ENCODE measurements at places on chromosomes 4 and X. TPM values are rescaled to one million over a fixed set of nuclear protein-coding genes. Genes with fewer than 3 reads are reported as not detected.

The RHOH gene
- total RNA-seq: 0.26 TPM

The CXCL3 gene
- total RNA-seq: 3.3 TPM

The FAM3A gene
- 36.9 TPM for total RNA-seq

The CENPVL1 gene
- not detected for total RNA-seq

The CENPVL2 gene
- total RNA-seq: not detected

The CDX4 gene
- total RNA-seq: not detected

The MAGEA10 gene
- total RNA-seq: not detected

The HPGD gene
- 83.9 TPM for total RNA-seq

The ATP2B3 gene
- 0.10 TPM for total RNA-seq

The IQCM gene
- total RNA-seq: not detected

The MAGEB1 gene
- not detected for total RNA-seq

The SPANXD gene
- not detected for total RNA-seq

The TSPAN5 gene
- 11.9 TPM for total RNA-seq

The HELT gene
- total RNA-seq: not detected

The COL4A5 gene
- 10.3 TPM for total RNA-seq

The ODAPH gene
- total RNA-seq: not detected

The BTK gene
- total RNA-seq: 0.11 TPM

The ADGRA3 gene
- 16.2 TPM for total RNA-seq

The PCDH7 gene
- 0.17 TPM for total RNA-seq

The CD38 gene
- total RNA-seq: 13.0 TPM

The ANKRD50 gene
- total RNA-seq: 4.9 TPM

The BST1 gene
- total RNA-seq: 15.0 TPM

The NXF2 gene
- not detected for total RNA-seq

The CHST7 gene
- total RNA-seq: 40.9 TPM

The ETDA gene
- not detected for total RNA-seq

The GLRA2 gene
- not detected for total RNA-seq

The SLITRK2 gene
- not detected for total RNA-seq

The SLIT2 gene
- total RNA-seq: not detected

The MAGEC2 gene
- total RNA-seq: not detected

The PFKFB1 gene
- 0.10 TPM for total RNA-seq

The IL2RG gene
- 0.11 TPM for total RNA-seq

The GLUD2 gene
- 2.2 TPM for total RNA-seq

The PASD1 gene
- total RNA-seq: not detected
